ENCODE measurements at places on chromosomes 5 and 9. TPM values are rescaled to one million over a fixed set of nuclear protein-coding genes. Genes with fewer than 3 reads are reported as not detected.

FNIP1 gene
- 25.6 TPM for total RNA-seq

- no peak for DNase-seq
Measured at GRCh38 chr5:137398154-137398553, 101.0 kb downstream of the SPOCK1 start.

DNA sequence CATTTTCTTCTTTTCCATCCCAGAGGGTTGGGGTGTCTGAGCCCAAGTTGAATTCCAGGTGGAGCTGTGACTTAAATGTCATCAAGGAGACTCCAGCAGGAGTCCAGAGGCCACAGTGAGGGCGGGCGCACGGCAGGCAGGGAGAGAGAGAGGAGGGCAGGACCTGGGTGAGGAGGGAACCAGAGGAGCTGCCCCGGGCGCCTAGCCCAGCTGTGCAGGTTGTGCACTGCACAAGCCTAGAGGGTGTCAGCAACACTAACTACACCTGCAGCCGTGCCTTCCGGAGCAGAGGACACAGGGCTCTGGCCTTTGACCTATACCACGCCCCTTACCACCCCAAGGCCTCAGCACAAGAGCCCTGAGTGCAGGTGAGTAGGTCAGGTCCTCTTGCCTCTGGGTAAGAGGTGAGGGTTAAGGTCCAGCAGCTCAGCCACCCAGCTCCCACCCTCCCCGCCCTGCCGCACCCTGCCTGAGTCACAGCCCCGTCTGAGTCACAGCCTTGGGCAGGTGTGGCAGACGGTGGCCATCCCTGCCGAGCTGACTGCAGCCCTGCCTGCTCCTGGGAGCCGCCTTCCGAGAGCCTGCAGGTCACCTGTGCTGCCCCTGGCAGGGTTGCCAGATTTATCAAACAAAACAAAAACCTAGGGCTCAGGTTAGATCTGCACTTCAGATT is 6.4 kb upstream of the AGPAT2 start:
- DNase-seq, result peak; percentile 28

DNA sequence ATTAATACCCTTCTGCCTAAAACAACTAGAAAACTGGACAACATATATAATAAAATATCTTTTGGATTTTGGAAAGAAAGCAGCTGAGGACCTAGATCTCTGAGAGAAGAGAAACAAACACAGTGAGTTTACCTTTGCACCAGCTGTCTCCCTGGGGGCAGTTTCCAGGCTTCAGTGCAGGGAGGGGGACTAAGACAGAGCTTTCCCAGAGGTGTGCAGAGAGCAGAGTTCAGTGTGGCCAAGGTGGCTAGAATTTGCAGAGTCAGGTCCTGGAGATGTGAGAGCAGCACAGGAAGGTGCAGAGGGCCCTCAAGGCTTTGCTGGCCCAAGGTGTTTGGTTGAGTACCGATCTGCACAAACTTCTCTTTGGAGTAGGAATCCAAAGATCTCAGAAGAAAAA is 26.3 kb upstream of the PTPDC1 start:
- DNase-seq, result no peak

DNA sequence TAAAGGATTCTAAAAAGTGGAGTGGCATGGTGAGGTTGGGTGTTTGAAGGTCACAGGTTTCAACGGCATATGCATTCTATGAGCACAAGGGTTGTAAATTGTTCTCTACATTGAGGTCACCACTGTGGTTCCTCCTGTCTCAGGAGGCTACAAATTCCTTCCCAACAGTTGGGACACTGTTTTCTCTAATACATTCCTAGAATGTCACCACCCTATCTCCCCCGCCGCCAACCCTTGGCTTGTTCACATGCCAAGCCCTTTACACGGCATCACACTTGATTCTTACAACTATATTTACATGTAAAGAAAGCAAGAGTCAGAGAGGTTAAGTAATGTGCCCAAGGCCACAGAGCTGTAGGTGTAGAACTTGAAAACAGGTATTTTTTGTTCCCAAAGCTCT is 315.1 kb downstream of the RAB3C start:
- no peak for DNase-seq

DEPDC1B gene
- 18.7 TPM for total RNA-seq

DNA sequence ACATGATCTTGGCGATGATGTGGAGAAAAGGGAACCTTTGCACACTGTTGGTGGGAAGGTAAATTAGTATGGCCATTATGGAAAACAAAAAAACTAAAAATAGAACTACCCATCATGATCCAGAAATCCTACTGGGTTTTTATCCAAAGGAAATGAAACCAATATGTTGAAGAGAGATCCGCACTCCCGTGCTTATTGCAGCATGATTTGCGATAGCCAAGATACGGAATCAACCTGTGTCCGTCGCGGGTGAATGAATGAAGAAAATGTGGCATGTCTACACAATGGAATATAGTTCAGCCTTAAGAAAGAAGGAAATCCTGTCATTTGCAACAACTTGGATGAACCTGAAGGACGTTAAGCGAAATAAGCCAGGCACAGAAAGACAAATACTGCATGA is 84.5 kb downstream of the TTLL11 start:
- DNase-seq, result no peak

IL6ST gene
- total RNA-seq, result 361 TPM

- DNase-seq, result no peak
Measured at GRCh38 chr5:147072622-147073021, 162.2 kb upstream of the STK32A start.

ARHGEF37 gene
- total RNA-seq, result 7.1 TPM

- peak; percentile 33 for DNase-seq
Measured at GRCh38 chr5:154367101-154367500, 78.7 kb upstream of the SAP30L start.

- no peak for DNase-seq
Measured at GRCh38 chr5:169880012-169880663, 100.2 kb downstream of the INSYN2B start.

DNA sequence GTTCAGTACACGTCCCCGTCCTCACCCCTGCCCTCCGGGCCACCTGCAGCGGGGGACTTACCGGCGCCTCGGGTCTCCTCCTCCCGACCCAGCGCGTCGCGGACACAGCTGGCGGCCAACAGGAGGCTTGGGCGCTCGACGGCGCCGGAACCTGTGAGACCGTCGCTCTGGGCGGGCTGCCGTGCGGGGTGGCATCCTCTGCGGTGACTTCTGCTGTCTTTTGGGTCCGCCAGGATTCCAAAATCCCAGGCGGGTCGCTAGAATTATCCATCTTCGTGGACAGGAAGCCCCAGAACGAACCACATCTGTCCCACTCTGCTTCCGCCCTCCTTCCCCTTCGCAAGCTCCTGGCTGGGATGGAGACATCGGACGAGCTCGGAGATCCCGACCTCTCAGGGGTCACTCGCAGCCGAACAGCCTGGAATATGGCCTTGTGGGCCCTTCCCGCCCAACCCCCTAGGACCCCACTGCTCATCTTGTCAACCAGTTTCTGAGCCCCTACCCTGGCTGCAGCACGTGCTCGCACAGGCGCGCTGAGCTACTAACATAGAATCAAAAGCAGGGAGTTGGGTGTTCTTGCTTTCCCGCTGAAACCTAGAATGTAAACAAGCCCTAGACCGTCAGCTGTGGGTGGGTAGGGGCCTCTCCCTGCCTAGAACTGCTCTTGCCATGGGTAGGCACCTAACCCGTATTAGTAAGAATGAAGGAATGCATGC is 947 bp upstream of the MARCHF3 start:
- no peak for DNase-seq

- DNase-seq, result no peak
Measured at GRCh38 chr5:131375351-131375750, 111.5 kb downstream of the CDC42SE2 start.

DNA sequence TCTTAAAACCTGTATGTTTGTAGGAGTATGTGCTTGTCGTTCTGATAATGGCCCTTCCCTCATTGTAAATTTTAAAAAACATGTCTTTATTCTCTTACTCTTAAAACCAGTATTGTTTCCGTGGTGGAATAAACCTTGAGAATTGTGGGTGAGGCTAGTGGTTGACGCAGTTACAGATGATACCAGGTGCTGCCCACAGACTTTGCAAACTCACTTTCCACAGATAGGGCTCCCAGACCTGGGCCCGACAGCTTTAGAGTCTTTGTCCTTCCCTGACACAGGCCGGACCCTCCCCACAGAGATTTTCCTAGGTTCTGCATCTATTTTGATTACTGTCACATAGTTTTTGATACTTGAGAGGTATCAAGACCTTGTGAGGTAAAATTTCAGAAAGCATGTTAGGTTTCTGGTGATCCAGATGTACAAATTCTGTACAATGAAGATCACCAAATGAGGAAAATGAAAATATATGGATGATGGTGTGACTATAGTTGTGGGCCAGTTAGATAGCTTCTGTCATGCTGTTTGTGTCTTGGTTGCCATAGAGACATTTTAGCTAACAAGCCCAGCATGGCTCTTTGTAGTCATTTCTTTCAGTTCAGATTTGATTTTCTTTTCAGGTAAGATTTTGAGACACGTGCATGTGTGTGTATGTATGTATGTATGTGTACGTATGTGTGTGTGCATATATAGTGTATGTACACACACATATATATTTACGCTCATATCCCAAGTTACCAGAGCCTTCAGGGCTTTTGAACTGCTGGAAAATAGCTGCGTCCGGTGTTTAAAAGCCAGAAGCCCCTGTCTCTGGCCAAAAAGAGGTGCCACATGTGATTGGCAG is 33.8 kb downstream of the DMRT1 start:
- DNase-seq, result no peak

GRCh38 chr5:74638544-74638969 is 2.0 kb downstream of the ENC1 start:
- no peak for DNase-seq

GRCh38 chr5:12016159-12016746 is 112.0 kb upstream of the CTNND2 start:
- no peak for DNase-seq

DNA sequence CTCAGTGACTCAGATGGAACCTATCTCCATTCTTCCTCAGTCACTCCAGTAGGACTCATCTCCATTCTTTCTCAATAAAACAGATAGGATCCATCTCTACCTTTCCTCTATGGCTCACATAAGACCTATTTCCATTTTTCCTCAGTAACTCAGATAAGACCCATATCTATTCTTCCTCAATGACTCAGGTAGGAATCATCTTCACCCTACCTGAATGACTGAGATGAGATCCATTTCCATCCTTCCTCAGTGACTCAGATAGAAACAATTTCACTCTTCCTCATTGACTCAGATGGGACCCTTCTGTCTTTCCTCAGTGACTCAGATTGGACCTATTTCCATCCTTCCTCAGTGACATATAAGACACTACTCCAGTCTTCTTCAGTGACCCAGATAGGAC is 165.1 kb downstream of the FBXO4 start:
- DNase-seq, result no peak

SMU1 gene
- 21.7 TPM for total RNA-seq

DNA sequence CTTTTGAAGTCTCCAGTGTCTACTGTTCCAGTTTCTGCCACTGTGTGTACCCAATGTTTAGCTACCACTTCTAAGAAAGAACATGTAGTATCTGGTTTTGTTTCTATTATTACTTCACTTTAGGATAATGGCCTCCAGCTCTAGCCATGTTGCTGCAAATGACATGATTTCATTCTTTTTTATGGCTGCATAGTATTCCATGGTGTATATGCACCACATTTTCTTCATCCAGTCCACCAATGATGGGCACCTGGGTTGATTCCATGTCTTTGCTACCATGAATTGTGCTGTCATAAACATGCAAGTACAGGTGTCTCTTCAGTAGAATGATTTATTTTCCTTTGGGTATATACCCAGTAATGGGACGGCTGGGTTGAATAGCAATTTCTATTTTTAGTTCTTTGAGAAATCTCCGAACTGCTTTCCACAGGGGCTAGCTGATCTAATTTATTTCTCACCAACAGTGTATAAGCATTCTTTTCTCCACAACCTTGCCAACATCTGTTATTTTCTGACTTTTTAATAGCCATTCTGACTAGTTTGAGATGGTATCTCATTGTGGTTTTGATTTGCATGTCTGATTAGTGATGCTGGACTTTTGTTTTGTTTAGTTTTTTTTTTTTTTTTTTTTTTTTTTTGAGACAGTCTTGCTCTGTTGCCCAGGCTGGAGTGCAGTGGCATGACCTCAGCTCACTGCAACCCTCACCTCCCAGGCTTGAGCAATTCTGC is 68.9 kb downstream of the WDR41 start:
- no peak for DNase-seq

- no peak for DNase-seq
Measured at GRCh38 chr9:124308606-124309491, 51.1 kb downstream of the NEK6 start.

CER1 gene
- not detected for total RNA-seq

ECPAS gene
- 72.3 TPM for total RNA-seq

FSTL4 gene
- total RNA-seq, result 0.07 TPM

GRCh38 chr5:120535900-120536299 is 71.8 kb downstream of the PRR16 start:
- no peak for DNase-seq

- peak; percentile 31 for DNase-seq
Measured at GRCh38 chr5:52943285-52943684, 45.9 kb upstream of the ITGA2 start.

- no peak for DNase-seq
Measured at GRCh38 chr5:109671136-109671535, 18.6 kb upstream of the MAN2A1 start.

- no peak for DNase-seq
Measured at GRCh38 chr5:131008329-131008728, 156.7 kb downstream of the HINT1 start.

C5orf58 gene
- not detected for total RNA-seq

- DNase-seq, result no peak
Measured at GRCh38 chr5:109701792-109702191, 12.1 kb downstream of the MAN2A1 start.

GABRA1 gene
- total RNA-seq, result not detected

MLANA gene
- total RNA-seq, result not detected

DNA sequence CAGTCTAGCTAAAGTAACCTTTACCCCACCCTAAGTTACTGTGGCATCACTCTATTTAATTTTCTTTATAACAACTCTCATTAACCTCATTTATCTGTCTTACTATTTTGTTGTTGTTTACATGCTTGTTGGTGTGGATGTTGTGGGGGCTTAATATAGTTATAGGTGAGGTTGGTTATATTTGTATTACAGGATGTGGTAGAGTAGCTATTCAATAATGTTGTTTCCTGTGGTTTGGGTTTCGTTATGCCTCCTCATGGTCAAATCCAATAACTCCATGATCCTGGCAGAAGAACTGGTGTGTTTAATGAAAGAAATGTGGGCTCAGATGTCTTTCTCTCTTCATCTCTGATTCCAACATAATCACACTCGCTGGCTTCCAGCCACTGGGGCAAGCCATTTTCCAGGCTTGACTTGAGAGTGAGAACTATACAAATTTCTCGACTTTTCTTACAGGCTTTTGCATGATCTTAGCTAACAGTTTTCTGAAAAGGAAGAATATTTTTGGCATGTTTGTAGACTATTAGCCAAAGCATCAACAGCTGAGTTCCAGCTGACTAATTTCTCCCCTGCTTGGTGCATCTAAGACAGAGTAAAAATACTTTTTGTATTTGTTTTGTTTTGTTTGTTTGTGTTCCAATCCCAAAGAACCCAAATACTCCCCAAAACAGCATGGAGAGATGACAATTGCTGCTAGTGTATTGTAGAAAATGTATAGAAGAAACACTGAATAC is 303.7 kb upstream of the PAPPA start:
- DNase-seq, result no peak

GRCh38 chr5:52804387-52804791 is 16.7 kb downstream of the ITGA1 start:
- no peak for DNase-seq
